ENCODE measurements at places on chromosomes 16 and 17. TPM values are rescaled to one million over a fixed set of nuclear protein-coding genes. Genes with fewer than 3 reads are reported as not detected.

DNA sequence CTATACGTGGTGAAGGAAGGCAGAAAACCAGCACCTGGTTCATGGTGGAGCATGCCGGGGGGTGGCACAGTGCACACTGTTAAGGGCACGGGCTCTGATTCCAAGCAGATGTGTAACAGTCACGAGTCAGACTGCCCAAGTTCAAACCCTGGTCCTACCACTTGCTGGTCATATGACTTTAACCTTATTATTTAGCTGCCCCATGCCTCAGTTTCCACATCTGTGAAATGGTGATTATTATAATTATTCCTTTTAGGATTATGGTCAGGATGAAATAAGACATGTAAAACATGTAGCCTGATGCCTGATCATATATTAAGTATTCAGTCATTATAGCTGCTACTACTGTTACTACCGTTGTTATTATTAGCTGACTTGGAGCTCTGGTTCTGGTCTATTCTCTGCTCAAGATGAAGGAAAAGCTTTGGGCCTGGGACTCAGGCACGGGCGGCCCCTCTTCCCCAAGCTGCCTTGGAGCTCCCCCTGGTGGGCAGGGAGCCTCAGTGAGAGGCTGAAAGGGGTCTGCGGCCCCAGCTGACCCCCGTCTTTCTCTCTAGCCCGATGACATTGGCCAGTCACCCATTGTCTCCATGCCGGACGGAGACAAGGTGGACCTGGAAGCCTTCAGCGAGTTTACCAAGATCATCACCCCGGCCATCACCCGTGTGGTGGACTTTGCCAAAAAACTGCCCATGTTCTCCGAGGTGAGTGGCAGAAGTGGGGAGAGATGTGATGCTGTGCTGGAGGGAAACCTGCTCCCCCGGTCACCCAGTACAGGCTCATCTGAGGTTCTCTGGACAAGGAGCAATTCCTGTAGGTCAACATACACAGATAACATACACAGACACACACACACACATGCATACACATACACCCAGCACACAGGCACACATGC, 14.0 kb downstream of the NR1D1 start:
- no peak for DNase-seq

CPNE7 gene
- total RNA-seq: not detected

GRCh38 chr17:66679631-66680517, 155.0 kb upstream of the CACNG5 start:
- no peak for DNase-seq

- DNase-seq: no peak
Measured at GRCh38 chr17:721540-721937, 6.9 kb upstream of the VPS53 start.

- no peak for DNase-seq
Measured at GRCh38 chr16:52399116-52399515, 147.8 kb downstream of the TOX3 start.

DNA sequence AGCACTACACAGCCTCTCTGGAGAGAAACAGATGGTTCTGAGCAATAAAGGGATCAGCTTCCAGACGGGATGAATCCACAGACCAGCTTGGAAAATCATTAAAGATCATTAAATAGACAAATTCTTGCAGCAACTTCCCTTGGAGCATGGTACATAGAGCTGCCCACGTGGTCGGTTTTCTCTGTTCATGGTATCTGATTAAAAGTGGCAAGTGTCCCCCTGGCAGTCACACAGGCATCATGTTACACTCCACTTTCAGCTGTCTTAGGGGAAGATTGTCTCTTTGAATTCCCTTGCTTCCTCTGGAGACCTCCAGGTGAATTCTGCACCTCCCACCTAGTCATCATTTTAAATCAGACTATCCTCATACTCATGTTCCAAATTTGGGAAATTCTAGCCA, 92.2 kb upstream of the CACNG3 start:
- DNase-seq: no peak

NTN1 gene
- total RNA-seq: 163 TPM

DNA sequence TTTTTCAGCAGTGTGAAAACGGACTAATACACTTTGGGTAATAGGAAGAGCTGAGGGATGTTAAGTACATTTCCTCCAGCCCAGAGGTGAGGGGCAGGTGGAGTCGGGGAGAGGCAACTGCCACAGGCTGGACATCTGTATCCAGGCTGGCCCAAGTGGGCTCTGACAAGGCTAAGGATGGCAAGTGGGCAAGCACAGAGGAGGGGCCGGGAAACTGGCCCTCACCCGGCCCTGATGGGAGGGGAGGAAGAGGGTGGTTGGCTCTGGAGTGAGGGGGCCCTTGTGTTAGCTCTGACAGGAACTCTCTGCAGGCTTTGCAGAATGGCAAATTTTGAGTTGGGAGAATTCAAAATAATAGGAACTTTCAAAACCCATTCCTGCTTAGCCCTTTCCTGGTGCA, 251.0 kb upstream of the TNRC6C start:
- no peak for DNase-seq

DNA sequence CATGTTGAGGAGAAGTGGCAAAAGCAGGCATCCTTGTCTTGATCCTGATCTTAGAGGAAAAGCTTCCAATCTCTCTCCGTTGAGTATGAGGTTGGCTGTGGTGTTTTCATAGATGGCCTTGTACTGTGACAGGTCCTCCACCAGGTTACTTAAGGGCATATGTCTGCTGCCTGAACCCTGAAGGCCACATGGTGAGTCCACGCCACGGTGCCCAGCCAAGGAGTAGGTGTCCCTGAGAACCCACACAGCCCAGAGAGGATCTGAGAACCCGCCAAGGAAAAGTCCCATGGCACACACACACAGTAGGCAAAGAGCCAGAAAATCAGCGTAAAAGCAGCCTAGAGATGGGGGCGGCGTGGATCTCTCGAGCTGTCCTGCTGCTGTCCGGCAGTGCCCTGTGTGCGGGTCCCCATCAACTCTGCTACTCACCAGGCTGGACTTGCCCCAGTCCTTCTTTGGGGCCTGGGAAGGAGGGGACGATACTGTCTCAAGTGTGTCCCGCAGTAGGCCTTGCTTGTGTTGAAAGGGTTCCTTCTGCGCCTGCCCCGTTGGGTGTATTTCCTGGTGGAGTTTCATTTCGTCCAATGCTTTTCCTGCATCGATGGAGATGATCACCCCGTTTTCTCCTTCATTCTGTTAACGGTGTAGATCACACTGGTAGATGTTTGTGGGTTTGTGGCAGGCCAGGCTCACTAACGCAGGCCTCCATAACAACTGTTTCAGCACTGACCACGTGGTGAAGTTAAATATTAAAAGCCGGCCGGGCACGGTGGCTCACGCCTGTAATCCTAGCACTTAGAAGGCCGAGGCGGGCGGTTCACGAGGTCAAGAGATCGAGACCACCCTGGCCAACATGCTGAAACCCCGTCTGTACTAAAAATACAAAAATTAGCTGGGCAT, 90.8 kb upstream of the DNAH17 start:
- no peak for DNase-seq

SMIM5 gene
- 6.4 TPM for total RNA-seq

DNA sequence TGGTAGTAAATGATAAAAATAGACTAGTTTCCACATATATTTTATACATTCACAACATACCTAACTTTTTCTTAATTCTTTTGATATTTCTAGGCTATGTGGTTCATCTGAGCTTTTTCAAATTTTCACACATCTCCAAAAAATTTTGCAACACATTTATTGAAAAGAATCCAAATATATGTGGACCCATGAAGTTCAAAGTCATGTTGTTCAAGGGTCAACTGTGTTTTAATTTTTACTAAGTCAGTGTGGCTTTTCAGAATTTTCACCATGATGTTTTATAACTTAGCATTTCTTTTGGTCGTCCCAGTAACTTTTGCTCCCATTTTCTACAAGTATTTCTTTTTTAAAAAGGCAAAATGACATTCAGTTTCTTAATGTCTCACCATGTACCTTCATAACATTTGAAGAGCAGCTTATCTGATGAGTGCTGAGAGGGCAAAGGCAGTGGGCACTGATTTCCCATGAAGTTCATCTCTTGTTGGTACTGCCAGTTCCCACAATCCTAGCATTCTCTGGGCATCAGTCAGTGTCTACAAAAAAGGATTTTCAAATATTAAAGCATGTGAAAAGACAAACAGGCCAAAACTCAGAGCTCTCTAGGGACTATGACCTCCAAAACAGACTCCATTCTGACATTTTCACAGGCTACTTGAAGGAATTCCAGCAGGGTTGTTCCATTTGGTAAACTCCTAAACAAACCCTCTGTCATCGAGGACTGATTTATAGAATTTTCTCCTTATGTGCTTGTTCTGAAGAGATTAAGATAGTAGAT, 80.3 kb downstream of the MRTFB start:
- DNase-seq: no peak

RDM1 gene
- not detected for total RNA-seq

SEC14L5 gene
- total RNA-seq: 0.28 TPM

DNA sequence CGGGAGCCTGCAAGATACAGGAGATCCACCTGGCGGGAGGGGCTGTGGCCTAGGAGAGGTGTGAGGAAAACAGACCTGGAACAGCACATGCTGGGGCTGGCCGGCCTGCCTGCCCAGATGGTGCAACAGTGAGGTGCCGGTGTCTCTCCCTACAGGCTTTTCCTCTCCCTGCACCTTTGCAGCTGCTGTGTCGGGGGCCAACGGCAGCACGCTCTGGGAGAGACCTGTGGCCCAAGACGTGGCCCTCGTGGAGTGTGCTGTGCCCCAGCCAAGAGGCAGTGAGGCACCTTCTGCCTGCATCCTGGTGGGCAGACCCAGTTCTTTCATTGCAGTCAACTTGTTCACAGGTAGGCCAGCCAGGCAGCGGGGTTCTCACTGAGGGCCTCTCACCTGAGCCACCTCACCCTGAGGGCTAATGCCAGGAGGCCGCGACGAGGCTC, 15.9 kb downstream of the RGS11 start:
- no peak for DNase-seq

GRCh38 chr16:50615891-50616290, 65.2 kb downstream of the SNX20 start:
- no peak for DNase-seq

GRCh38 chr16:55257966-55258613, 65.9 kb upstream of the IRX6 start:
- DNase-seq: peak; percentile 65

GRCh38 chr16:27795992-27796614, 246.2 kb downstream of the KATNIP start:
- DNase-seq: no peak

CCL8 gene
- total RNA-seq: not detected

GRCh38 chr17:50206604-50207293, 5.3 kb upstream of the COL1A1 start:
- no peak for DNase-seq

GRCh38 chr16:64773184-64773583, 348.7 kb downstream of the CDH11 start:
- DNase-seq: no peak

GRCh38 chr17:33494151-33494550, 201.1 kb upstream of the ASIC2 start:
- no peak for DNase-seq

CHST4 gene
- not detected for total RNA-seq

DNA sequence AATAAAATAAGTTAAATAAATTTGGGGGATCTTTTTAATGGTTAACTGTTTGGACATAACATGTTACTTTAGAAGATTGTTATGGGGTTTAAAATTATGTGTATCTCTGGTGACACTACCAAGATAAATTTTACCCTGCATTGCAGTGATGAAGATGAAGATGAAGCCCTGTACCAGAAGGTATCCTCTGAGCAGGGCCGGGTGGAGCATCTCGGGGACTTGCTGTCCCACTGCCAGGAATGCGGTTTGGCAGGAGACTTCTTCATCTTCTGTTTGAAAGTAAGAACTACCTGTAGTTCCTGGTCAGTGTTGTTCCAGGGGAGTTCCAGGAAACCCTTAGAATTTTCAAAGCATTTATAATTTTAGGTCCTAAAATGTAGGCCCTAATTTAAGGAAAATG, 64.0 kb downstream of the TANGO6 start:
- DNase-seq: no peak

DNA sequence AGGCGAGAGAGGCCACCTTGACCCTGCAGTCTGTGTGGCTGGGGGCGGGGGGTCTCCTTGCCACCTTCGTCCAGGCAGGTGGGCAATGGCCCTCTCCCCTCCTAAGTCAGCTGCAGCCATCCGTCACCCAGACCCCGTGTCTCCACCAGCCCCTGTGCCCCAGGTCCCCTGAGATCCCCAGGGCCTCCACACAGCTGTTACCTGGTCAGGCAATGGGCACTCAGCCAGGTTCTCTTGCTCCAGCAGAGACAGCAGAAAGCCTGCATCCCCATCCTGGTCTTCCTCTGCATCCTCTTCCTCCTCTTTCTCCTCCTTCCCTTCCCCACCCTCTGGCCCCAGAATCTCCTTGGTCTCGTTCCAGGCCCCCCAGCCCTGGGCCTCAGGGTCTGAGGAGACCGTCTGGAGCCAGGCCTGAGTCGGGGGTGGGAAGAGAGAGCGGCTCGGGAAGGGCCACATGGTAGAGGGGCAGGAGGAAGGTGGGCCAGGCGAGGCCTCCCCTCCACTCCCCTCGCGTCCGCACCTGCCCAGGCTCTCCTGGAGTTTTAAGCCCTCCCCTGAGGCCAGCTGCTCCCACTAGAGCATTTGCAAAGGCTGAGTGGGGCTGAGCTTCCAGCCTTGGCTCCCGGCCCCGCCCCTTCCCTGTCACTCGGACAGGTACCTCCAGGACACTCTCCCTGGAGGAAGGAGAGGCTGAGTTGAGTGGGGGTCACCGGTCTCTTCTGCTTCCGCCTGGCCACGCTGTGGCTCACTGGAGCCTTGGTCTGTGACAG, at the start of gene PABPN1L:
TSS of gene PABPN1L (minus strand) at position 510 of the 770 bp plus-strand sequence. CDS start at position 456, 54 bp downstream.
- no peak for DNase-seq

WNT3 gene
- total RNA-seq: 1.2 TPM

- peak; percentile 56 for DNase-seq
Measured at GRCh38 chr17:30554839-30555751, 77.9 kb downstream of the GOSR1 start.

SAMD14 gene
- 1.1 TPM for total RNA-seq

DNA sequence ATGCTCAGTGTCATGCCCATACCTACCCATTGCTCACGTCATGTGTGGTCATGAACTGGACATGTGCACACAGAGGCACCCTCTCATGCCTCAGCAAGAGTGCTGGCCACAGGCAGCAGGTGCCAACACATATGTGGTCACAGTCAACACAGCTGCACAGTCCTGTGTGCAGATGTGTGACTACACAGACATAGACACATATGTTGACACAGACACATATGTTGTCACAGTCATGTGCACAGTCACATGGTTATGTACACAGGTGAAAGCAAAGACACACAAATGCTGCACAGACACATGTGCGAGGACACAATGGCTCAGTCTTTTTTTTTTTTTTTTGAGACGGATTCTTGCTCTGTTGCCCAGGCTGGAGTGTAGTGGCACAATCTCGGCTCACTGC, 11.3 kb downstream of the SLC4A1 start:
- DNase-seq: no peak

Measured in right atrium auricular region (tissue), 2 donors.